CD4-positive, alpha-beta T cell treated with Interleukin-10 for 1 hour (primary cell): ENCODE measurements at places on chromosomes 3 and 15.

GRCh38 chr3:67593761-67594234 lies 60.6 kb downstream of the SUCLG2 start:
- DNase-seq: peak; percentile 24

DNA sequence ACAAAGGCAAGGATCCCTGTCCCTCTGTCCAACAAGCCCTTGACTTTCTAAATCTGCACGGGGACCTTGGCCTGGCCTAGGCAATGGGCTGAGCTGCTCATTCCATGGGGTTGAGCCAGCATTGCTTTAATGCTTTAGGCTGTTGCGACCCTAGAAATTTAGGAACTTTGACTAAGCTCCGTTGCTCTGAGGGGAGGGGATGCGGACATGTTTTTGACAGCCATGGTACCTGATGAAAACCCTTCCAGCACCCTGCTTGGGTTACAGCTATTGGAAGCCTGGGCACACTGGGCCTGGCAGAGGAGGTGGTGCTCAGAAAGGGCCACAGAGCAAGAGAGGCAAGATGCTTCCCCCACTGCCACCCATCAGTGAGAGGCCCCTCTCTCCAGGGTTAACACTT lies 37.1 kb downstream of the SYNM start:
- no peak for DNase-seq

GRCh38 chr3:11720917-11721411 lies 77.2 kb upstream of the VGLL4 start:
- no peak for DNase-seq

DNA sequence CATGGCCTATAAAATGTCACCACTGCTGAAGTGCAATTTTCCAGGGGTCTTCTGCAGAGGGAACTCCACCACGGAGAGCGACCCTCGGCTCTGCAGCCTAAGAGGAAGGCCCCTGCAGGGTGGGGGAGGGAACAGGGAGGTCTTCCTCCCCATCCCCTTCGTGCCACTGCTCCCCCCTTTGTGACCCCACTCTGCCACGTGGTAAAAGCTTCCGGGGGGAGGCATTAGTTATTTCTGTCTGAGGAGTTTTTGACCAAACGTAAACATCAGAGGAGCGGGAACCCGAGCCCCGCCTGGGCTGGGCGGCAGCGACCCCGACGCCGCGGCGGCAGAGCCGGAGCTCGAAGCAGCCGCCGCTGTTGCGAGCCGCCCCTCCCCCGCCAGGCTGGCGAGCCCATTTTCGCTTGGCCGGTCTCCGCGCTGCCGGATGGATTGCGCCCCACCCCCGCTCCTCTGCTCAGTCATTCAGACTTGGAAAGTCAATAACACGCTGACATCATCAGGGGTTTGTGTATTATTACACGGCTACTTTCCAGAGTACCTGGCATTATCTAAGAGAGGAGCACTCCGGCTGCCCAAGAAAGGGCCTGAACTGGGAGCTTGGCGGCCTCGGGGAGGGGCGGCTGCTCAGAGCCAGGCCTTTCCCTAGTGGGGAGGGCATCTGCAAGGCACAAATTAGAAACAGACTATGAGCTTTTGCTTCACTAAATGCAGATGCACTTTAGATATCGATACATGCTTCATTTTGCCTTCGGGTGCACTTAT lies 162.5 kb upstream of the TBL1XR1 start:
- peak; percentile 96 for DNase-seq

GRCh38 chr3:136270179-136270578 lies 20.0 kb downstream of the PCCB start:
- no peak for DNase-seq

DNA sequence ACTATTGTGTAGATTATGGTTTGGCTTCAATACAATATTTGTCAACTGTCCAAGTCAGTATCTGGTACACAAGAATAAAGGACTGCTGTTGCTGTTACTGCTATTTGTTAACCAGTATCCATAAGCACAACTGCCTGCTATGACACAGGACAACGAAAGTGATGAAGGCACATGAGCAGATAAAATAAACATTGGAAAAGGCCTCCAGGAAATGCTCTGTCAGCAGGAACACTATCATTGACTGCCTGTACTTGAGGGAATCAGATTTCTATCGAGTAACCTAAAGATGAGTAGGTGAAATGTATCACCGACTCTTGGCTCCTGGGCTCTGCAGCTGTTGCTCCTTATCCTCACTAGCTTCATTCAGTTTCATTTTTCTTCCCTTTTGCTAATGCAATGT lies 56.5 kb downstream of the FMN1 start:
- DNase-seq: no peak

DNA sequence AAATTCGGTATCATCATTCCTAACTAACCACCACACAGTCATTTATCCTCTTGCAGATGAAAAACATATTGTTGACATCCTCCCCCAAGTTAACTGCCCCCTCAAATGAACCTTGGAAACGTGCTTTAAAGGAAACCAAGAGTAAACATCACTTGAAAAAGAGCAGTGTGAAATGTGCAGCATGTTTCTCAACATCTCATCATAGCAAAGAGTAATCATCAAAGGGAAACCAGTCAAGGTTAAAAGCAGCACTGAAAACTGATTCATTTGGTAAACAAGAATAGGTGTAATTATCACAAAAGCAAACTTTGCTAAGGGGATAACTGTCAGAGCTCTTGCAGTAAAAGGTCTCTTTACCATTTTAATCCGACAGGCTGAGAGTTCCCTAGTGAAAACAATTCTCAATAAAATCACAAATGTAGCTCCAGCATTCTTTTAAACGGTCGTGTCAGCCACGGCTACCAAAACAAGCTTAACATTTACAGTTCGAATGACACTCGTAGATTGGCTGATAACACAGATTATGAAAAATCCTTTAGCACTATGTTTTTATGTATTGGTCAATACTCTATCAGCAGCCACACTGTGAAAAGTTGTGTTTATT lies 461.0 kb downstream of the GBE1 start:
- no peak for DNase-seq

DNA sequence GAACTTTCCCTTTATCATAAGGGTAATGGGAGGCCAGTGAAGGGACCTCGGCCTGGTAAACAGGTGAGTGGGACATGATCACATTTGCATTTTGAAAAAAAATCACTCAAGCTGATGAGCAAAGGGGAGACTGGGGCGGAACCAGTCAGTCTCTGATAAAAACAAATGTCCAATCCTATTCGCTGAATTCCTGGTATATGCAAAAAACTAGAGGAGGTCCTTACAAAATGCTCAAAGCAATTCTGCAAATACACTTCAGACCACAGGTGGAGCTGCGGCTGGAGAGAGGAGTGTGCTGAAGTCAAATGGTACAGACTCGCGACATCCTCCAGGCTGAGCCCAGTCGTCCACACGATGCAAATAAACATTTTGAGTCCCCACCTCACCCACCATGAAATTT lies 166.7 kb downstream of the FOXP1 start:
- peak; percentile 63 for DNase-seq

- no peak for DNase-seq
Measured at GRCh38 chr3:53680028-53680427, 166.2 kb downstream of the CHDH start.

DNA sequence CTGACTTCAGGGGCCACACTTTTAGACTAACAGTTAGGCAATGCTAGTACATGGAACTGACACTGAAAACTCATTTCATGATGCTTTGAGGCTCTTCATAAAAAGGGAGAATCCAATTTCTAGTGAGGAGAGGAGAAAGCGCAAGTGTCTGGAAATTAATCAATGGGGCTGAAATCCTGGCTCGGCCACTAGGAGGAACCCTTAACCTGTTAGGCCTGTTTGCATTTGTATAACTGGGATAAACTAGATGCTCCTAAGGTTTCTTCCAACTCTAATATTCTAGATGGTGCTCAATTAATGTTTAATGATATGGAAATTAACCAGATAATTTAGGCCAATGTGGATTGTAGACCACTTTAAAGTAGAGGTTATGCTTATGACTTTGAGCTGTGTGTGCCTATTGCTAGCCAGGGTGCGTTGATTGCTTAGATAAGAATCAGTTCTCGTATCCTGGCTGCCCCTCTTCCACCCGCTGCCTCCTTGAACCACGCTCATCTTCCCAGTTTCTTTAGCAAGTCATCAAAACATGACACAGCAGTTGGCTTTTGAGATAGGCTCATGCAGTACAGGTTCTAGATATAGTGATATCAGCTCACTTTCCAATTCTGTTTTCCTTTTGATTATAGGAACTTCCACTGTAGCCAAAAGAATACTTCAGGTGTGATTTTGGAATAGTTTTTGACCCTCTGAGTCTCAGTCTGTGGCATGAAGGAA lies 16.8 kb upstream of the CRBN start:
- no peak for DNase-seq

- DNase-seq: no peak
Measured at GRCh38 chr3:188695241-188695640, 476.5 kb upstream of the TPRG1 start.

DNA sequence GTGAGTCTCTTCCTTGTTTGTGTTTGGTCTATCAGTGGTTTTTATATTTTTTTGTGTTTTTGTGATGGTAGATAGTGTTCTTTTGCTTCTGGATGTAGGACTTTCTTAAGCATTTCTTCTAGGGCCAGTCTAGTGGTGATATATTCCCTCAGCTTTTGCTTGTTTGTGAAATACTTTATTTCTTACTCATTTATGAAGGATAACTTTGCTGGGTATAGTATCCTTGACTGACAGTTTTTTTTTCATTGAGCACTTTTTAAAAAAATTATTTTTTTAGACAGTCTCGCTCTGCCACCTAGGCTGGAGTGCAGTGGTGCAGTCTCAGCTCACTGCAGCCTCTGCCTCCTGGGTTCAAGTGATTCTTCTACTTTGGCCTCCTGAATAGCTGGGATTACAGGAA lies 41.9 kb downstream of the NCK1 start:
- no peak for DNase-seq

GRCh38 chr15:62068071-62068809 lies 1.5 kb downstream of the C2CD4A start:
- peak; percentile 11 for DNase-seq

DNA sequence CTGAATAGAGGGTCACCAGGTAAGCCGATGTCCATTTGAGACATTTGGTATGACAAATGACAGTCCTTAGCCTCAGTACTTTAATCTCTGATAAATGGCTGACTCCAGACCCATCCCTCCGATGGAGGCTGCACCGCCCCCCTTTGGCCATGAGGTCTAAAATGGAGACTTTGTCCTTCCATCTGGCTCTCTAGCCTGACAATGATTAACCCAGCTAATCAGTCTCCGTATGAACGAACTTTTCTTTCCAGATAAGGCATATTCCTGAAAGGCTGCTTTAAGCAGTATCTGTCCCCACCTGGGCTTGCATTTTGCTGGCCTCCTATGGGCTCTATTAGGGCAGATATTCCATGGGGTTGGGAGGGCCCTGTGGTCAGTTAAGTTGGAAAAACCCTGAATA lies 10.8 kb upstream of the MYZAP start:
- DNase-seq: no peak

DNA sequence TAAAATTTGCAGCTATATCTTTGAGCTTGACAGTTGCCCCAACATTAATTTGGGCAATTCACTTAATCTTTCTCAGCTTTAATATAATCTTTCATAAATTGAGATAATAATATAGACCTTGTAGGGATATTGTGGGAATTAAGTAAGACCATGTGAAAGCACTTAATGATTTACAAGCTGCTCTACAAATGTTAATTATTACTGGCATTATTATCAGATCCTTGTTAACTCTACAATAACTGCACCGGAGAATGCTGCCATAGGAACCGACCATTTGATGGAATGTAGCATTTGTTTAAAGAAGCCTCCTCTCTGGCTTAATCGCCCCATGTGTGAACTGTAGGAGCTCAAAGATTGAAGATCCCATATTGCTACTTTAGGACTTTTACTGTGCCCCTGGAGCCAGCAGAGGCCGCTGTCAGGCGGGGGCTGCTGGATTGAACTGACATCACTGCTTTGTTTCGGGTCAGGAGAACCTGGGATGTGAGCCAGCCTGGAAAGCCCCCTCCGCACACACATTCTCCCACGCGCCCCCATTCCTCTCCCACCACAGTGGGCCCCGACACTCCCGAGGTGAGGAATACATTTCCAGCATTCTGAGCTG lies 154.2 kb upstream of the TNIK start:
- peak; percentile 3 for DNase-seq

GRCh38 chr15:70722266-70723121 lies 40.9 kb downstream of the UACA start:
- DNase-seq: peak; percentile 44

GRCh38 chr15:35289024-35289617 lies 204.0 kb upstream of the NANOGP8 start:
- peak; percentile 3 for DNase-seq

- no peak for DNase-seq
Measured at GRCh38 chr3:187871204-187871591, 125.9 kb upstream of the BCL6 start.

DNA sequence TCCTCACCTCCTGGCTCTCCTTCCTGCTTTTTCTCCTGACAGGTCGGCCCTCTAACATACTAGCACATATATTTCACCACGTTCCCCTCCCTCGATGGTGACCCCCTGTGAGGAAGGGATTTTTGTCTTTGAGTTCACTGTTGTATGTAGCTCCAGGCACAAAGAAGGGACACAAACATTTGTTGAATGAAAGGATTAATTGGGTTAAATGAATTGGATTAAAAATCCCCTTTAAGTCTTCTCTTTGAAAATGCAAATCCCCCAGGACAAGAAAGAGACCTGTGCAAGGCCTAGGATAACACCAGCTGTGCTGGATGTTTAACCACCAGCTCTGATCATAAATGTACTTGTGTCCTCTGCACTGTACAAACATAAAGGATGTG lies 3.3 kb downstream of the CALML4 start:
- DNase-seq: no peak

DNA sequence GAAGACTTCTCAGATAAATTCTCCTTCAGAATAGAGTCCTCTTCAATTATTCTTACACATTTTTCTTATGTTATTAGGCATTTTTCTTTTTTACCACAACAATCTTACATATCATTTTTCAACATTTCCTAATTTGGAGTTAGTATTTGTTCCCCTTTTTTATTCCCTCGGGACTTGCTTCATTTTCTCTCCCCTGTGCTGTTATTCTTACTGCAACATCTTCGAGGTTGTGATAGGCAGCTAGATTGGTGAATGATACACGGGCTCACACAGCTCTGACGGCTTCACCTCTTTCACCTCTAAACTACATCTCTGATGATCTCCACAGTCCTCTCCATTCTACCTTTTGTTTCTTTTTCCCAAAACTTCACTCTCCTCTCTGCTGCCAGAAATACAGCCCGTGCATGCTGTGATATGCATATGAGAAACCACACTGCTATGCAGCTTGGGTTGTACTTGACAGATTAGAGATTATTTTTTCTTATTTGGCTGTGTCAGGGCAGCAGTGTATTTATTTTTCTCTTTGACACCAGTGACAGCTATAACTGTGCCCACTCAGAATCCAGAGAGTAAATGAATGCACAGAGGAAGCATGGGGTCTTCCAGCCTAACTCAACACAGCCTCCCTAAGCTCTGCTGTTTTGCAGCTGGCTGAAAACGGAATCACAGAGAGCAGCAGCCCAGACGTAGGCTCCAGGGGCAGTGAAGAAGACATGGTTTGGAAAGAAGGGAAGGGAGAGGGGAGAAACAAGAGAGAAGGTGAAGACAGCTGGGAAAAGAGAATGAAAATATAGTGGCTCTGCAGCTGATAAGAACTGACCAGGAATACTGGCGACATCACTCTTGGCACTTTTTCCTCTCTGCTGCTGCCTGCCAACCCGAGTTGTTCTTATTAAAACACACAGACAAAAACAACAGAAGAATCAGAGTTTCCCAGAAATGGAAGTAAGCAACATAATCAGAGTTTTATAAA lies 61.8 kb downstream of the SLC9A9 start:
- no peak for DNase-seq
